ENCODE measurements at places on chromosomes 6 and 20.

DNA sequence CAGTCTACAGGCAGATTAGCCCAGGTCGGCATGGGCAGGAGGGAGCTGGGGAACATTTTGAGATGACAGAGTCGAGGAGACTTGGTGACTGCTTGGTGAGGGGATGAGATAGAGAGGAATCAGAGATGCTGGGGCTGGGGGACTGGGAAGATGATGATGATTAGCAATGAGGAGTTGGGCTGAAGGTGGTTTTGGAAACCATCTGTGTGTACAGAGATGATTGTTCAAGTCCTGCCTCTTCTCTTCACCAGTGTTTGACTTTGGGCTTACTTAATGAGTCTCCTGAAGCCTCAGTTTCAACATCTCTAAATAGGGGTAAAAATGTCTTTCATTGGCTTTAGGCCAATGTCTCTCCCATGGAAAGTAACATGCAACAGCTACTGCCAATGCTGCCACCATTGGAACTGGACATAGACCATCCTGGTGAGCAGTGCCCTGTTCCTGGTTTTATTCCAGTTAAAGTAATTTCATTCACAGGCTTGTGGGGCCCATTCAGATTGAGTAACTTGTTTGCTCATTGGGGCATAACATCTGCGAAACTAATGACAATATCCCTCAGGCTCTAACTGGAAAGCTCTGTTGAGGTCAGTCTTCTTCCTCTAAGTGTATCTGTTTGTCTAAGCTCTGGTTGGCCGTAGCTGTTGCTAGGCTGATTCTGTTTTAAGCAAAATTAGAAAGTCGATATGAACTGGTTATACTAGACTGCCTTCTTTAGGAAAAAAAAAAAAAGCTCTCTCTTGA, 99.1 kb downstream of the ARMC2 start:
- DNase-seq = no peak

- no peak for DNase-seq
Measured at GRCh38 chr20:44039147-44039546, 124.5 kb downstream of the TOX2 start.

DNA sequence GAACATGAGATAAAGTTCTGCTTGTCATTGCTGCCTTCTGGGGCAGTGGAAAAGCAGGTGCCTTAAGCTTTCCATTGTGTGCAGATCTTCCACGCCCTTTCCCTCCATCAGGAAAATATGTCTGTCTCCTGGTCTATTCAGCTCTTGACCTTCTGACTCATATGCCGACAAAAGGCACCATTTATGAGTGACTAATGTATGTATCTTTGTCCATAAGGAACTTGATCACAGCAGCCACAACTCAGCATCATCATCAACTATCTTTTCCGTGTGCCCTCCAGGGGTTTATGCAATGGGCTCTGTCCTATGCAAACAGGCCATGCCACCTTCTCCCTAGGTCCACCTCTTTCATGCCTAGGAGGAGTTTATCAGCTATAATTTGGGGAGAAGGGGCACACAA, 102.7 kb upstream of the QKI start:
- no peak for DNase-seq

DNA sequence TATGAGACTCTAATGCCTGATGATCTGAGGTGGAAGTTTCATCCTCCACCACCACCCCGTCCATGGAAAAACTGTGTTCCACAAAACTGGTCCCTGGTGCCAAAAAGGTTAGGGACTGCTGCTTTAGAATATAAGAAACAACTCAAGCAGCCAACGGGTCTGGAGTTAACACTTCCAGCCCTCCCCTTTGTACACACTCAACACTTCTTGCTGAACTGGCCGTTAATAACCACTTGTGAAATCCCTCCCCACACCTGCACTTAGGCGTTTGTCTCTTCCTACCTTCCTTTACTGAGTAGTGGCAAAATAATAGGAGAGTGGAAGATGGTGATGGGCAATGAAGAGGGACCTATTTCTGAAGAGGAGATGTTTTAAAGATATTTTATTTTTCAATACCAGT, 10.5 kb downstream of the SAYSD1 start:
- no peak for DNase-seq

GRCh38 chr20:61799928-61800327, 265.8 kb downstream of the TAF4 start:
- no peak for DNase-seq

- DNase-seq = no peak
Measured at GRCh38 chr6:2209226-2209809, 36.1 kb downstream of the GMDS start.

DNA sequence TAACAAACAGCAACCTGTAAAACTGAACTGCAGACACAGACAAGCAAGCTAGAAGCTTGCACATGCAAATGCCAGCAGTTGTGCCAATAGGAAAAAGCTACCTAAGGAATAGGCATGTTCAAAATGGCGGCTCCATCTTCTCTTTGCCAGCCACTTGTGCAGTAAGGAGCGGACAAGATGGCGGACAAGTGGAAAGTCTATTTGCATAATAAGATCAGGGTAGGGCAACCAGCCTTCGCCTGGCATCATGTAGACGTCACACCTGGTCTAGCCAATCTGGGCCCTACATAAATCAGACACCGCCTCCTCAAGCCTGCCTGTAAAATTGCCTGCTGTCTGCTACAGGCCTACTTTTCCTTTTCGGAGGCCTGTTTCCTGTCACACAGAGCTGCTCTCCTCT, 18.0 kb downstream of the C6orf52 start:
- no peak for DNase-seq

GRCh38 chr6:26275663-26276062, 89.3 kb upstream of the BTN3A2 start:
- DNase-seq = no peak

DNA sequence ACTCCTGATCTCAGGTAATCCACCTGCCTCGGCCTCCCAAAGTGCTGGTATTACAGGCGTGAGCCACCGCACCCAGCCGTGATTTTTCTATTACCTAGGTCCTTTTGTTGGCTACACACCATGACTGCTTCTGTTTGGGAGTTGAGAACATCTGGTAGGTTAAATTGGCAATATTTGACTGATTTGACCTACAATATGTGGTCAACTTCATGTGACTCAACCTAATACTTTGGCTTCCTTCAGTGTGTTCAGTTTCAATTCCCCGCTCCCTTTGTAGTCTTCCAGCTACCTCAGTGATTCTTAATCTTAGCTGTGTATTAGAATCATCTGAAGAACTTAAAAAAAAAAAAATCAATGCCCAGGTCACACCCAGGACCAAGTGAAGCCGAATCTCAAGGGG, 47.4 kb downstream of the MYB start:
- DNase-seq = no peak

GRCh38 chr6:341914-342831, 49.4 kb upstream of the IRF4 start:
- no peak for DNase-seq

DNA sequence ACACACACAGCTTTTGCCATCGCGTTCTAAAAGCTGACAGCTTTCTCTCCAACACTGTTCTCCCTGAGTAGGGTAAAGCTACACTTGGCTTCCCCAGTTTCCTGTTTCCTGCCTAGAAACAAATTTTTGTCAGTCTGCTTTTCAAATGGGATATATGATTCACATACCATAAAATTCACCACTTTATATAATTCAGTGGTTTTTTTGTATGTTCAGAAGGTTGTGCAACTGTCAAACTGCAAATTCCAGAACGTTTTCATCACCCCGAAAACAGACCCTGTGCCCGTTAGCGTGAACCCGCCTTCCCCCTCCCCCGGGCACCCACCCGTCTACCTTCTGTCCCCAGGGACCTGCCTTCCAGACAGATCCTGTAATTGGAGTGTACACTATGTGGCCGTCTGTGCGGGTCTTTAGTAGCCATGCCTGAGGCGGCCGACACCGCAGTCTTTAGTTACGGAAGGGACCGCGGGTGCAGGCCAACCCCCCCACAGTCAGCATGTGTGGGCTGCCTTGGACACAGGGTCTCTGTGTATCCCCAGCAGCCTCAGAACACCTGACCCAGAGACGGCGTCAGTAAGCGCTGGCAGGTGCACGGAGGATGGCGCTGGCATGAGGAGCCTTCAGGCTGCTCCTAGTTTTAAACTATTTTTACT, 16.6 kb downstream of the HRH3 start:
- no peak for DNase-seq

- DNase-seq = no peak
Measured at GRCh38 chr6:41917528-41917927, 3.4 kb downstream of the MED20 start.

DNA sequence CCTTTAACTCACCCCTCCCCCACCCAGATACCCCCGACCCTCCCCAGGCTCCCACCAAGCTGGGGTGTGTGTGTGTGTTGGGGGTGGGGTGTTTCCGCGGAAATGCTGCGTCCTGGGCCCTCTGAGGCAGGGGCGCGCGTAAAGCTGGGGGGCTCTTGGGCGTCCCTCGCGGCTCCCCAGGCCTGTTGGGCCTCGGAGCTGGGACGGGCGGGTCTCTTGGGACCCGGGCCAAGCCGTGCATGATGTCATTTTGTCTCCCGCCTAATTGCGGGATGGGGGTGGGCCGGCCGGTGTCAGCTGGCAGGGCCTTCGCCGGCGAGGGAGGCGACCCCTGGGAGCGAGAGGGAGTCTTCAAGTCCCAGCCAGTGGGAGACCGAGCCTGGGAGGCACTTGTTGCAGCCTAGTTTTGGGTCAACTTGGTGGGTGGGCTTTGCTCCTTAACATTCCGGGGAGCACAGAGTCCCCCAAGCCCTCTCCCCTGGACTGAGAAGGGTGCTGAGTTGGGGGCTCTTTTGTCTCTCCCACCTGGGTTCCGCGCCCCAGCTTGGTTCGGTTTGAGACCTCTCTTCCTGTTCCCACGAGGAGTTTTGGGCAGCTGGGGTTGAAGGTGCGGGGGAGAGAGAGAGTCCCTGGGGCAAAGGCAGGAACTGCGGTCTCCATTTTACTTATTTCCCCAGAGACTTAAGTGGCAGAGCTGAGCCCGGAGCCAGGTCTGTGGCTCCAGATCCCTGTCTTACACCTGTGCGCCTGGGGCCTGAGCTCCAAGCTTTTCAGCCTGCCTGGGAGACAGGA, 623 bp downstream of the MYBL2 start:
- DNase-seq = no peak

- no peak for DNase-seq
Measured at GRCh38 chr6:94955156-94955555, 622.2 kb upstream of the MANEA start.

GRCh38 chr6:110615722-110616121, 139.3 kb upstream of the SLC22A16 start:
- DNase-seq = no peak

DNA sequence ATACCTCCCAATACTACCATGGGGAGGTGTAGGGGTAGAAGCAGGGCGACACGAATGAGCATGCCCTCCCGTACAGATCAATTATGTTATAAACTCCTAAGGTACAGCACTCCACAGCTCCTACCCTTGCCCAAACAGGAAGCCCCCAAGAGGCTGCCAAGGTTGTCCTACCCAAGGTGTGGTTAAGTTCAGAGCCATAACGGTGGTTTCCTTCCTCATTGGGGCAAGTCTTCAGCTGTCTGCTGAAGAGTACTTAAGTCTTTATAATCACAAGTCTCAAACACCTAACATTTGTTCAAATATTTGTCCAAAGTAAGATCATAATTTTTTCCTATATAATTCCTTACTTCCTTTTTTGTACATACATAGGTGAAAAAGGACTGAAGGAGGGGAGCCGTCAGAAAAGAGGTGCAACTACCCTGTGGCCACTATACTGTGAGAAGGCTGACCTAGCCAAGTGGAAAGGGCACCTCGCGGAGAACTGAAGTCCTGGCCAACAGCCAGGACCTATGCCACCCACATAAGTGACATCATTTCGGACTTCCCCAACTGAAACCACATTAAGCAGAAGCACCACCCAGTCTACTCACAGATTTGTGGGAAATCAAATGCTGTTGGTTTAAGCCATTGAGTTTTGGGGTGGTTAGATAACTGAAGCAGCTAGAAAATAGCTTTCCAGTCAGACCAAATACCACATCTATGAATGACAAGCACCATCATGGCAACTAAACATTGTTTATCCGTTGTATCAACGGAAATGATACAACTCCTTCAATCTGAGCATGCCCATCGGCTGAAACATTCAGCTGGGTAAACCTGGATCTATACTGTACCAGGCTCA, 2.9 kb upstream of the RAB22A start:
- DNase-seq = peak; percentile 27

- no peak for DNase-seq
Measured at GRCh38 chr20:42506397-42506796, 683.3 kb downstream of the PTPRT start.
